ENCODE measurements at places on chromosomes 2 and 18.

DNA sequence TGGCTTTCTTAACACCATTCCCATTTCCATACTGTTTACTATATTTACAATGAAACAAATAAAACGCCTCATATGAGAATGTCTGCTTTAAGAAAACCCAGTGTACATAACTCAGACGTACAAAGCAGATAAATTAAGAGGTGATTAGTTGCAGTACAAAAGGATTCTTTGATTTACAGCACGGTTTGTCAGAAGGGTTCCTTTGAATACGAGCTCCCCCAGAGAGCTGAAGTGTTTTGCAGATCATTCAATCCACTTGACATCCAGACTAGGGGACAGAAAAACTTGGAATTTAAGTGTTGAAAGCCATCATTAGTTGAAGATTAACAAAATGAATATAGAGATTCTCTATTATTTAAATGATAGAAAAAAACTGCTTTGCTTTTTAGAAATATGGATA, 72.5 kb downstream of the RAPGEF4 start:
- DNase-seq: no peak

- no peak for DNase-seq
Observed at GRCh38 chr2:238314576-238314975, 5.7 kb upstream of the TRAF3IP1 start.

- no peak for DNase-seq
Observed at GRCh38 chr18:32048507-32049091, 30.0 kb downstream of the RNF125 start.

DNA sequence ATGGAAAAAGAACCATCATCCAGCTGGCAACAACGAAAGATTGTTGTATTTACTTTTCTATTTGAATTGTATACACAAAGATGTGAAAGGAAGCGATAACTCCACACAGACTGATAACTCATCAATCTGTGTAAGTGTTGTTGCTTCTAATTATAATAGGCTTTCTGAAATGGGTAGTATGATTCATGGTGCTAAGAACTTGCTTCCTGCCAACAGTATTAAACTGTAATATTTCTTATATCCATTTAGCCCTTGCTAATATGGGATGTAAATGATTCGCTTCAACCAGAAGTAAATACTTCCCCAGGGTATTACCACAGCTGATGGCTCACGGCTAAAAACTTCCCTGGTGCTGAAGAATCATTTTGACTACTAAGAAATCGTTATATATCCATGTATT, 70.2 kb downstream of the TMEM163 start:
- no peak for DNase-seq

DNA sequence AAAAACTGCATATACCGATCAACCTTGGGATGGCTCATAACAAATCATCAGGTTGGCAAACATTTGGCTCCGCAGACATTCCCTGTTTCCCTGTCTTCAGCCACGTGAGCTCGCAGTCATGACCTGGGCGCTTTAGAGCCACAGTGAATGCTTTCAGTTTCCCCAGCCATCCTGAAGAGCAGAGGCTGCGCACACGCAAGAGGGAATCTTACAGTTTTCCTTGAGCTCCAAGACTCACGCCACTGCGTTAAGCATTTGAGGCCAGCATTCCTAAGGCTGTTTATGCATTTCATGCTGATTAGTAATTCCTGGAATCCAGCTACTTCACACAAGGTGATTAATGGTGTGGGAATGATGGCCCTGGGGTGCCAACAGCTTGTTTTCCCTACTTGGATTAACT, 95.1 kb downstream of the MTCL1 start:
- DNase-seq: no peak

DNA sequence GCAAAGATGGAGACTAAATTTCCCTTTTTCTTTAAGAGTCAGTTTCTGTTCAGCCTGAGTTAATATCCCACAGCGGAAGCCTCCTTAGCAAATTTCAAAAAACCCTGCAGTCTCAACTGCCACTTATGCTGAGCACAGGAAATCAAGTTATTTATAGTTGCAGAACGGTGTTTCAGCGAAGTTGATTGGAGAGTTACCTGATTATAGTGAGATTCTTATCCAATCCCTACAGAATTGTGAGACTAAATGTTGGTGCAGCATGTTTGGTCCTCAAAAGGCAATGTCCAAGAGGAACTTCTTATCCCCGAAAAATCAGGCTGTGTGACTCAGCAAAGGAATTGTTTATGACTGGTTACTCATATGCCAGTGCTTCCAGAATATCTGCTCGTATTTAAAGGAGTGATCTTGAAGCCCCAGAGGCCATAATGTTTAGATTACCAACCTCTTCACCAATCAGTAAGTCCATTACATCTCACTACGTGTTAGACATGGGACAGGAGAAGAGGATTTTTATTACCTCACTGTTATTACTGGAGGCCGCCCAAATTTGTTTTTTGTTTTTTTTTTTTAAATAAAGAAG, 67.9 kb downstream of the LRRFIP1 start:
- DNase-seq: no peak

DNA sequence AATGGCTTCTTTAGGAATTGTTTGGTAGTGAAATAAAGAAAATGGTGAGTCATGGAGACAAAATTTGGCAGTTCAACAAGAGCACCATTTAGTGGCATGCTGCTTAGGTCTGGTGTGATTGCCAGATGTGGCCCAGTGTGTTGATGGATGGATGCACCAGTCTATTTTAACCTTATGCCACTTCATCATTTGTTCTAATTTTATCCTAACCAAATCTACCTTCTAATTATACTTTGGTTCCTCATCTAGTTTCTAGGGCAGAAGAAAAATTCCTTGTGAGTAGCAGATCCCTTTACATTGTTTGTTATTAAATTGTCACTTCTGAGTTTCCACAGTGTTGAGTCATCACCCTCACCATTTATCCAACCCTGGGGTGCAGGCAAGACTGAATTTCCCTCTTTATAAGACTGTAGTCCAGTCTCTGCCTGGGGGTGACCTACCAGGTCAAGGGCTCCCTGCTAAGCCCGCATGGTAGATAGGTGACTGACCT, 32.5 kb downstream of the NABP1 start:
- no peak for DNase-seq
